ENCODE measurements at places on chromosomes 16 and 17.

- no peak for DNase-seq
Measured at GRCh38 chr17:75881678-75882454, 3.5 kb upstream of the TRIM47 start.

GRCh38 chr17:7251661-7252175, at the start of gene CTDNEP1:
Gene CTDNEP1, minus strand, starts transcription at chr17:7251734. Its CDS starts 438 bp downstream, at chr17:7251296.
- DNase-seq, result peak; percentile 98

DNA sequence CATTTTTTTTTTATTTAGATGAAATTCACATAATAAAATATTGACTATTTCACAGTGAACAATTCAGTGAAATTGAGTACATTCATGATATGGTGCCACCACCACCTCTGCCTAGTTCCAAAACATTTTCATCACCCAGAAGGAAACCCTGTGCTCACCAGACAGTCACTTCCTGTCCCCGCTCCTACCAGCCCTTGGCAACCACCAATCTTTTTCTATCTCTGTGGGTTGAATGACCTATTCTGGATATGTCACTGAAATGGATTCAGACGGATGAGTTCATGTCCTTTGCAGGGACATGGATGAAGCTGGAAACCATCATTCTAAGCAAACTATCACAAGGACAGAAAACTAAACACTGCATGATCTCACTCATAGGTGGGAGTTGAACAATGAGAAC, 40.5 kb downstream of the ATP2C2 start:
- DNase-seq, result no peak

DNA sequence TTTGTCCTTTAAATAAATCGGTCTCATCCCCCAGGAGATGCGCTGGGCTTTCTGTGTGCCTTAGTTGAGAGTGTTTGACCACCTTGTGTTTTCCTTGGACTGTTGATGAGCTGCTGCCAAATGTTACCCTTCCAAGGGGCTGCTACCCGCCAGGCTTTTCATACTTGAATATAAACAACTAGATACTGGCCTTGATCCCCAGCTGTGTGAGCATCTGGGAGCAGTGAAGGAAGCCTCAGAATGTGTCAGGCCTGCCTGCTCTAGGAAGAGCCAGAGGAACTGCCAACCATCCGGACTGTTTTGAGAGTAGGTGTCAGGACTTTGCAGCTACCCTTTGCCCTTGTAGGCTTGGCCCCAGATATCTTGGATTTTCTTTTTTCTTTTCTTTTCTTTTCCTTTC, 57.8 kb downstream of the LDHD start:
- DNase-seq, result no peak

GRCh38 chr17:27226611-27227230, 67.2 kb upstream of the WSB1 start:
- no peak for DNase-seq

DNA sequence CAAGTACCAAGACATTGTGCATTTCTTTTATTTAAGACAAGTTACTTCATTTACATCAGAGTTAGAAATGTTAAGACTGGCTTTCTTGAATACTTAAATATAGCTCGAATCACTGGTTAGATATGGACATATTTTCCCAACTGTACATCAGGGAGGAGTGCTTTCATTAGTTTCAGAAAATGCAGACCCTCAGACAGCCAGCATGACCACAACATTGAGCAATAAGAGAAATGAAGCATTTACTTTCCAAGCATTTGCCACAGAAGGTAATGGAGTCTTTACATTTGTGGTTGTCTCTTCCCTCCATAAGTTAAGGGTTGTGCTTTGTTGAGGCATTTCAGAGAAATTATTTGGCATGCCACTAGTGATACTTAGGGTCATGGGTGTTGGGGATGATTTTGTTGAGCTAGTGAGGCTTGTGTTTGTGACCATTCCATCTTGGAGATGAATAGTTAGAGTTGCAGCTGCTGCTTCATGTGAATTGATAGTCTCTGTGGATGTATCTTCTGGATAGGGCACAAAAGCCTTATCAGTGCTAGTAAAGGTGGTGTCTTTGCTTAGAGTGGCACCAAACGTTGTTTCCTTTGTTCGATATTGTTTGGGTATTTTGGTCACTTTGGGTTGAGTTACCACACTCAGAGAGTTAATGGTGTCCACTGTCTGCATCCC, 2.1 kb downstream of the OMG start:
- no peak for DNase-seq

DNA sequence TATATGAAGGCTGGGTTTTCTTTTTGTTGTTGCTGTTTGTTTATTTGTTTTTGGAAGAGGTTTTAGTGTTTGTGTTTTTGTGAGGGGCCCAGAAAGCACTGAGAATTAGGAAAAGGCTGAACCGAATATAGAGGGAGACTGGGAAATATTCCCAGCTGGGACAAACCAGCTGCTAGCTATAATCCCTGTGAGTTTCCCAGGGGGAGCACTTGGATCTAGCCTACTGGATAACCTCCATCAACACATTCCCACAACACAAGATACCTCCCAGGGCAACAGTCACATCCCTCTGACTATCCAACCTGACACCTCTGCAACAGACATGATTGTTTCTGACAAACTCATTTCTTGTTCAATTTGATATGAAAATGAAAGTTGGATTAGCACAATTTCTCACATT, 16.7 kb downstream of the CDH11 start:
- DNase-seq, result no peak

DNA sequence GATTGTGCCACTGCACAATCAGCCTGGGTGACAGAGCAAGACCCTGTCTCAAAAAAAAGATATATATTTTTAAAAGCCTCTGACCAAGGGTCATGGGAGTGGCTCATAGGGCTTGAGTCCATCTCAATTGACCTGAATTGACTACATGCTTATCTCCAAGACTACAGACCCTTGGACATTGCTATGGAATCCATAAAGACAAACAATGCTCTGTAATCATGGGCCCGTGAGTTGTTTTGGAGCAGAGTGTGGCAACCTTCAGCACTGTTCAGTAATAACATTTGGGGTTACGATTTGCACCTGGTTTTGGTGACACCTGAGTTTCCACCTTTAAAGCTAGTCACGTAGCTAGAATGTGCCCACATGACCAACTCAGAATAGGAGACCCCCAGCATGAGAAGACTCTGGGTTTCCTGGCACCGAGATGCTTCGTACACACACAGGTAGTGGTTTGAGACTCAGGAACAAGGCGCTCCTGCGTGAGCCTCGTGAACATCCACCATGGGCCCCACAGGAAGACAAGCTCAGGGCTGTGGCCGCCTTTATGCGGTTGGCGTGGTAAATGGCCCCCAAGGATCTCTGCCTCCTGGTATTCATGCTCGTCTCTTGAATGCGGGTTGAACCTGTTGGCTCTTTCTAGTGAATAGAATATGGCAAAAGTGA, 66.6 kb upstream of the RPH3AL start:
- DNase-seq, result no peak

- no peak for DNase-seq
Measured at GRCh38 chr16:72036098-72036497, 18.2 kb upstream of the HP start.

DNA sequence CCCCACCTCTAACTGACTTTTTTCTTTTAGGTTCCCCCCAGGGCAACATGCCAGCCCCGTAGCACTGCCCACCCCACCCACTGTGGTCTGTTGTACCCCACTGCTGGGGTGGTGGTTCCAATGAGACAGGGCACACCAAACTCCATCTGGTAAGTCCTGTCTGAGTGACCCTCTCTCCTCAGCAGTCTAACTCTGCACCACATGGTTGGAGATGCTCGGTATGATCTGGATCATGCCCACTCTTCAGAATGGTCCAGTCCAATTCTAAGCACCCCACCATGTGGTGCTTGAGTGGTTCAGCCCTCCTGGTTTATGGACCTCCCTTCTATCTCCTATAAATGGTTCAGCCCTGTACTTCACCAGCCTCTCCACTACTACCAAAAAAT, 5.9 kb downstream of the KDM6B start:
- no peak for DNase-seq

GRCh38 chr16:70437582-70438557, 1.0 kb downstream of the ST3GAL2 start:
- DNase-seq, result no peak

GRCh38 chr16:2767140-2767731, 9.8 kb downstream of the ELOB start:
- no peak for DNase-seq

DNA sequence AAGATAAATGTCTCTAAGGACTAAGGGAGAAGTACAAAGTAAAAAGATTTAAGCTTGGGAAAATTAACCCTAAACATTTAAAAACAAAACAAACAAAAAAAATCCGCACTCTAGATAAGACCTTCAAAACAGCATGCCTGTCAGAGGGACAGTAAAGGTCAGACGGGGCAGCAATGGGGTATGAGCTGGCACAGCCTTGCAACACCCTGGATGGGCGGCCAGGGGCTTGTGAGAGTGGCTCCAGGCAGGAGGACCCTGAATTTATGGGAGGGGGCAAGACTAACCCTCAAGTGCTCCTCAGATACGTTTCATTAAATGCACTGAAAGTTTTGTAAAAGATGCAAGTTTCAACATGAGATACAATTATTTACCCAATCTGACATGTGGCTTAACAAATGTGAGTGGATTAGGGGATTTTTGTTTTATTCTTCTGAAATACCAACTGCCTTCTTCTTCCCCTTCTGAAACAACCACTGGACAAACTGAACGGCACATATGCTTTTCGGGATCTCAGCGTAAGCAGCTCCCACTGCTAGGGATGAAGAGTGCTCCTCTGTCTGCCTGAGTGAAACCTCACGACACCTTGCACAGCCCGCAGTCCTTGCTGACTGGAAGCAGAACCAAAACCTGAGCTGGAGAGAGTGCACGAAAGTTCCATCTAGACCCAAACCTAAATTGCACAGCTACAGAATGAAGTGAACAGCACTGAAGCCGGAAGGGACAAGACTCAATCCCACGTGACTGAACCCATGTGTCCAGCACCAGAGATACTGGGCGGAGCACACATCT, 128.4 kb downstream of the ANKRD11 start:
- DNase-seq, result no peak

DNA sequence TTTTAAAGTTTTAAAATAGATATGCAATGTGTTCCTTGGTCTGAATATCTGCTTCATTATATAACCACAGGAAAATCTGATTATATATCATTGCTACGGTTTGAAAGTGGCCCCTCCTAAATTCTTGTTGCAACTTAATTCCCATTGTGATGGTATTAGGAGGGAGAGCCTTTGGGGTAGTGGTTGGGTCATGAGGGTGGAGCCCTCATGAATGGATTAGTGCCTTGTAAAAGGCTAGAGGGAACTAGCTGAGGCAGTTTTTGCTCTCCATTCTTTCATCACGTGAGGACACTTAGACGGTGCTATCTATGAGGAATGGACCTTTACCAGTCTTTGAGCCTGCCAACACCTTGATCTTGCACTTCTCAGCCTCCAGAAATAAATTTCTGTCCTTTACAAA, 7.6 kb downstream of the ABCA6 start:
- DNase-seq, result no peak

- DNase-seq, result no peak
Measured at GRCh38 chr17:76017481-76018339, 9.4 kb downstream of the EVPL start.

GRCh38 chr16:69217433-69217832, 30.5 kb downstream of the SNTB2 start:
- DNase-seq, result no peak

GRCh38 chr16:73813527-73813926, 483.1 kb upstream of the PSMD7 start:
- DNase-seq, result no peak

DNA sequence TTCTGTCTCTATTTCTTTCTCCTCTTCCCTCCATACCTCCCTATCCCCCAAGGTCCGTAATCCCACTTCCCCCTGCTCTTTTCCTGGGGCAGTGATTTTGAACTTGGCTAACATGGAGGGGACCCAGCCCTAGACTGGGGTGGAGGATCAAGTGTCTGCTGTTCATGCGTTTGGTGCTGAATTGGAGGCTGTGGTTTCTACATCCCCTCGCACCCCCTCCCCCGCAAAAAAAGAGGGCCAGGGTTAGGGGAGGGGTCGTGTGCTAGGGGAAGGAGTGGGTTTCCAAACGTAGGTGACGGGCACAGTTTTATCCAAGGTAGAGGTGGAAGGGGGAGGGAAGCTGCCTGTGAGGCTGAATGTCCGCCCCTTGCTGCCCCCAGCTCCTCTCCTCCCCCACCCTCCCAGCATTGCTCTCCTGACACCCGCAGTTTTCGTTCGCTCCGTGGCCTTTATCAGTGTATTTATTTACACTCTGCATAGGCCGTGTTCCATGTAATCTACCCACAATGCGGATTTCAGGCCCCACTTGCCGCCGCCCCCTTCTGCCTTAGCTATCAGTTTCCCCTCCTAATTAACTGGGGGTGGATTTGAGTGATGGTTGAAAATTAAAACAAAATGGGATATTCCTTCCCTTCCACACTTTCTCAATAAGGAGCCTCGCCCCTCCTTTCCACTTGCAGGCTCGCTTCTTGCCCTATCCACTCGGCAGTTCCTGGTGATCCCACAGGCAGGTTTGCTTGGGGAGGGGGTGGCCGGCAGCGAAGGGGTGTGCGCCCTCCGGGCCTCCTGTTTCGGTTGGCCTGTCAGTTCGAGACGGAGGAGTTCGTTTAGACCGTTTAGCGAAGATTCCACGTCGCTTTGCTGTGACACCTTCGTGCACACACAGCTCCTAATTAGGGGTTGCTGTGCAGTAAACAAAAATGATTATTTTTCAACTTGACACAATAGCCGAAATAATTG, 2.0 kb downstream of the GNAO1 start:
- no peak for DNase-seq

GRCh38 chr17:66860204-66860603, 25.3 kb downstream of the CACNG5 start:
- no peak for DNase-seq

DNA sequence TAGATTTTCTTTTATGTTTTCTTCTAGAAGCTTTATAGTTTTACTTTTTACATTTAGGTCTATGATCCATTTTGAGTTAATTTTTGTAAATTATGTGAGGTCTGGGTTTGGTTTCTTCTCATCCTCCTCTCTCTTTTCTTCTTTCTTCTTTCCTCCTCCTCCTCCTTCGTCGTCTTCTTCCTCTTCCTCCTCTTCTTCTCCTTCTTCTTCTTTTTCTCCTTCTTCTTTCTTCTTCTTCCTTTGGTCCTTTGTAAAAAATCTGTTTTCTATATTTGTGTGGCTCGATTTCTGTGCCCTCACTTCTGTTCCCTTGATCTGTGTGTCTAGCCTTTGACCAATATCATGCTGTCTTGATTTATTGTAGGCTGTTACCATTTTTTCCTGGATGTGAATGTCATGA, 5.0 kb upstream of the SLC25A35 start:
- no peak for DNase-seq
